ENCODE measurements at places on chromosomes 11 and 22. TPM values are rescaled to one million over a fixed set of nuclear protein-coding genes. Genes with fewer than 3 reads are reported as not detected.

- no peak for DNase-seq
Measured at GRCh38 chr11:47995360-47995769, 15.0 kb downstream of the PTPRJ start.

GRCh38 chr11:31246451-31247165 is 122.9 kb downstream of the DCDC1 start:
- no peak for DNase-seq

Gene GGTLC2
- not detected for total RNA-seq

DNA sequence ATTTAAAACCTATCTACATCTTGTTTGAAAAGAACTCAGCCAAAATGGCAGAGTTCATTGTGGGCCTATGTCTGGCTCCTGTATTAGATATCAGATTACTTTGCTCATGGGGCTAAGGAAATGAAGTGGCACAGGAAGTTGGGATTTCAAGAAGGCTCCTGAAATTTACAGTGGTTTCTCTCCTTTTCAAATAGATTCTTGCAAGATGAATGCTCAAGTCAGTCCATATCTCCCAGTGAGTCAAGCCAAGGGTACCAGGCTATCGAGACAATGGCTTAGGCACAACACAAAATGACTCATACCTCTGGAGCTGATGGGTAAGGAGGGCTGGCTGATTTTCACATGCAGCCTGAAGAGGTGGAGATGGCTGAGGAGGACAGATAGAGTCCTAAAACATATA is 24.1 kb upstream of the APOA1 start:
- DNase-seq: no peak

DNA sequence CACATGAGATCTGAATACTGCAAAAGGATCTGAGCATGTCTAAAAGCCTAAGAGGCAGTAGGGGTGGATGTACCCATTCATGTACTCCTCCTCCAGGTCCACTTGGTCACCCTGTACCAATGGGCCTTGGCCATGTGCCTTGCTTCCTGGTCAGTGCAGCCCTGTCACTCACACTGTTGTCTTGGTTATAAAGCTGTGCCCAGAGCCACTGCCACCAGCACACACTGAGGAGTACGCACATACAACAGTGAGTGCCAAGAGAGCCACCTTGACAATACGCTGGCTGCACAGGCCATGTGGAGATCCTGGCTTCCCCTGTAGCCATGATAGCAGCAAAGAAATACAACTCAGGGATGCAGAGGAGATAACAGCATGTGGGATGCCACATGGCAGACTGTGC is 96.4 kb upstream of the LDLRAD3 start:
- DNase-seq: no peak

Gene NXPE2
- total RNA-seq: not detected

Gene PYGM
- total RNA-seq: 1.8 TPM

DNA sequence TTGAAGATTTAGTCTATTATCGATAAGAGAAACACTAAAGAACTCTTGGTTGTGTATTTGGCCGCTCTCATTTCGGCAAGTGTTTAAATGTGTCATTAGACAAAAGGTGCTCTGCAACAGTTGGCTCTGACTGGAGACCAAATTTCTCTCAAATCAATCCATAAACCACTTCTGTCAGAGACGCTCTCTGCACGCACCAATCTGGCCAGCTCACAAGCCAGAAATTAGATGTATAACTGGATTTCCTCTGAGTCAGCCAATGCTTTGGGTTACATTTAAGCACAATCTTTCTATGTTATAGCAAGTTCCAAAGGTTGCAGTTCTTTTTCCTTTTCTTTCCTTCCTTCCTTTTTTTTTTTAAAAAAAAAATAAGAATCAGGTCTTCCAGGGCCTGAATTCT is 17.6 kb upstream of the PARVA start:
- no peak for DNase-seq

DNA sequence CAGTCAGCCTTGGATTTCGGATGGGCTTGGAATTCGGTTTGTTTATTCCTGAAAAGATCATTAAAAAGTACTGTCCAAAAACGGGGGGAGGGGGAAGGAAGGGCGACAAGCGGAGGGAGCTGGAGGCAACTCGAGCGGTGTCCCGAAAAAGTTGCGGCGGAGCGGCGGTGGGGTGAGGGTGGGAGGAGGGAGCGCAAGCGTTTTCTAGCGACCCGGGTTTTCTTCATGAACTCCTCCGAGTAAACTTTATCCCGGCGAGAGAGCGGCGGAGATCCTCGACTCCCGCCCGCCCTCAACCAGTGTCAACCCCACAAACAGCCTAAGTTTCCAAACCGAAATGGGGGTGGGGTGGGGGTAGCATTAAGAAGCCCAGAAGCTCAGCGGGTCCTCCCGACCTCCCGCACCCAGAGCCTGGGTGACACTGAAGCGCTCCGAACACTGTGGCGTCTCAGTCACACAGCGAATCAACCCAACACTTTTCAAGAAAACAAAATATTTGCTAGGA is 133.0 kb upstream of the C11orf58 start:
- no peak for DNase-seq

Gene KRTAP5-10
- total RNA-seq: not detected

- DNase-seq: no peak
Measured at GRCh38 chr11:57458060-57458409, 2.3 kb upstream of the RTN4RL2 start.

DNA sequence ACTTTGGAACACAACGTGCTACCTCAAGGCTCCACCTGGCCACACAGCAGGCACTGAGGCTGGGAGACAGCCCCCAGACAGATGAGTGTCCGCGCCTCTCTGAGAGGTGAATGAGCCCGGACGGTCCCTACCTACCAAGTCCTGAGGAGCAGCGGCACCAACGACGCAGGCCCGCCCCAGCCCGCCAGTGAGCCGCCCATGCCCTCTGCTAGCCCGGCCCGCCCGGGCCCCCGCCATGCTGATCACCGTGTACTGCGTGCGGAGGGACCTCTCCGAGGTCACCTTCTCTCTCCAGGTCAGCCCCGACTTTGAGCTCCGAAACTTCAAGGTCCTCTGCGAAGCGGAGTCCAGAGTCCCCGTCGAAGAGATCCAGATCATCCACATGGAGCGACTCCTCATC is at the start of gene DDI1:
TSS of gene DDI1 (plus strand) at position 53 of the 400 bp plus-strand sequence. CDS start at position 236, 183 bp downstream.
- no peak for DNase-seq

- DNase-seq: no peak
Measured at GRCh38 chr11:16902182-16902581, 112.0 kb downstream of the PLEKHA7 start.

DNA sequence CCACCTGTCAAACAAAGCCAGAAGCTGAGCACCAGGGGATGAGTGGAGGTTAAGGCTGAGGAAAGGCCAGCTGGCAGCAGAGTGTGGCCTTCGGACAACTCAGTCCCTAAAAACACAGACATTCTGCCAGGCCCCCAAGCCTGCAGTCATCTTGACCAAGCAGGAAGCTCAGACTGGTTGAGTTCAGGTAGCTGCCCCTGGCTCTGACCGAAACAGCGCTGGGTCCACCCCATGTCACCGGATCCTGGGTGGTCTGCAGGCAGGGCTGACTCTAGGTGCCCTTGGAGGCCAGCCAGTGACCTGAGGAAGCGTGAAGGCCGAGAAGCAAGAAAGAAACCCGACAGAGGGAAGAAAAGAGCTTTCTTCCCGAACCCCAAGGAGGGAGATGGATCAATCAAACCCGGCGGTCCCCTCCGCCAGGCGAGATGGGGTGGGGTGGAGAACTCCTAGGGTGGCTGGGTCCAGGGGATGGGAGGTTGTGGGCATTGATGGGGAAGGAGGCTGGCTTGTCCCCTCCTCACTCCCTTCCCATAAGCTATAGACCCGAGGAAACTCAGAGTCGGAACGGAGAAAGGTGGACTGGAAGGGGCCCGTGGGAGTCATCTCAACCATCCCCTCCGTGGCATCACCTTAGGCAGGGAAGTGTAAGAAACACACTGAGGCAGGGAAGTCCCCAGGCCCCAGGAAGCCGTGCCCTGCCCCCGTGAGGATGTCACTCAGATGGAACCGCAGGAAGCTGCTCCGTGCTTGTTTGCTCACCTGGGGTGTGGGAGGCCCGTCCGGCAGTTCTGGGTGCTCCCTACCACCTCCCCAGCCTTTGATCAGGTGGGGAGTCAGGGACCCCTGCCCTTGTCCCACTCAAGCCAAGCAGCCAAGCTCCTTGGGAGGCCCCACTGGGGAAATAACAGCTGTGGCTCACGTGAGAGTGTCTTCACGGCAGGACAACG is 11.7 kb downstream of the CXCR5 start:
- DNase-seq: no peak

GRCh38 chr22:46678003-46678657 is 57.9 kb downstream of the GRAMD4 start:
- DNase-seq: no peak

GRCh38 chr11:130146796-130147195 is 12.8 kb upstream of the ST14 start:
- peak; percentile 20 for DNase-seq

DNA sequence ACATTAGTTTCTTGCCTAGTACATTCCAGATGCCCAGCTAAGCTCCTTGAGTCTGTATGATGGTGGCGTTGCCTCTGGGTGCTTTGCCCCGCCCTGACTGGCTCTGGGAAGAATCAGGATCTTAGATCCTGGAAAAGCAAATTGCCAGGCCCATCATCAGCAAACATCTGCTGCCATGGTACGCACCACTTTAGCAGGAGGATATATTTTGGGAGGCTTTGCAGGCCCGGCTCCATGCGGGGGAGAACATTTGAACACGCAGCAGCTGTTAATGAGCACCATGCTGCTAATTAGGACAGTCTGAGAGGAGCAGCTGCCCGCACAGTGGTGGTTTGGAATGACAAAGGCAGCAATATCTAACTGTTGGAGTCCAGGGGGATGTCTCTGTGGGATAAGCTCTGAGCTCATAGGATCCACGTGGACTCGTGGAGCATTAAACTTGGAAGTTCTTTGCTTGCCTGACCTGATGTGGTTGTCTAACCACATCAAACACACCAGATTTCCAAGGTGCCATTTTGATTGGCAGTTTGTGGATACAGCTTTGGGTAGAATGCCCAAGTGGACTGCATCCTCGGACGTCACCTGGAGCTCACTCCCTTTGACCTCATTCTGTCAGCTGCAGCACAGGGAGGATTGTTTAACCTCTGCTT is 217.0 kb upstream of the ZBED5 start:
- no peak for DNase-seq

Gene ELF5
- not detected for total RNA-seq

Gene FOSL1
- total RNA-seq: 58.3 TPM

Gene RTN4R
- total RNA-seq: 0.55 TPM

Gene FAM111A
- 18.6 TPM for total RNA-seq

- peak; percentile 1 for DNase-seq
Measured at GRCh38 chr11:118834427-118835028, 43.6 kb upstream of the DDX6 start.

DNA sequence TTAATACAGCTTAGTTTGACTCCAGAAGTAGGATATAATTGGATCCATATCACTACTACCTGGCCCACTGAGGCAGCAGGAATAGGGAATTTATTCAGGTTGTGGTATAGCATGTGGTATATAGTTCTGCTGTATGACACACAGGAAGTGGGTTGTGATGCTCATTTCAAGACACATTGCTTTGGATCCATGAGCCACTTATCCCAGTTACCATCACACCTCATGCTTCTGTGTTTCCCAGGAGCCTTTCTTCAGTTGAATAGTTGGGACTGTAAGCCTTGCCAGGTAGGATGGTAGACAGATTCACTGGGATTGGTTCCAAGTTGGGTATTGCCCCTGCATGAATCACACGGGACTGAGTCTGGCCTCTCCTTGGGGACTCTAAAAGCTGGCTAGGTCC is 9.9 kb upstream of the SLC37A2 start:
- DNase-seq: no peak

Gene SF3A1
- 119 TPM for total RNA-seq

Gene NRXN2
- total RNA-seq: 8.8 TPM

DNA sequence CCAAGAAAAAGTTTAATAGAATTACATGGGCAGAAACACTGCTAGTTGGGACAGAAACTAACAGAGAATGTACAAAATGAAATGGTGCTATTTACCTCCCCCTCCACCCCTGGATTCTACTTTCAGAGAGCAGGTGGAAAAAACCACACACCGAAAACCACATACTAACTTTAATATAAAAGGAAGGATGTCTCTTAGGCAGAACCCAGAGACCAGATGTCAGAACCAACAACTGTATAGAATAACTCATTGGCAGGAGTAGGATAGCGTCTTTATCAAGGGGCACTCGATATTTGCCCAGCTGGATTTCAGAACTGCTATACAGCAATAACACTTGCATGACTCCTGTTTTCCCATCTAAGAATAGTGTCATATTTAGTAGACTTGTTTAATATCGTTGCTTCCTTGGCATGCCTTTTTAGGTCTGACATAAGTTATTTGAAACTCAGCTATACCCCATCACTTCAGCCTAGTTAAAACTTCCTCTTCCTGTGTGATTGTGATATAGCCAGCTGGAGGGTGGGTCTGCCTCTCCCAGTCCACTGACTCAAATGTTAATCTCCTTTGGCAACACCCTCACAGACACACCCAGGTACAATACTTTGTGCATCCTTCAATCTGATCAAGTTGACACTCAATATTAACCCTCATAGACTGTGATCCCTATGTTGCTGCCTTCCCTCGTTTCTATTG is 1.2 kb downstream of the SLC22A25 start:
- DNase-seq: no peak

Gene DDI1
- not detected for total RNA-seq

Gene MS4A3
- total RNA-seq: not detected

GRCh38 chr11:19728436-19728835 is 15.8 kb downstream of the NAV2 start:
- no peak for DNase-seq

GRCh38 chr22:30405731-30406130 is 8.9 kb downstream of the SEC14L2 start:
- no peak for DNase-seq

DNA sequence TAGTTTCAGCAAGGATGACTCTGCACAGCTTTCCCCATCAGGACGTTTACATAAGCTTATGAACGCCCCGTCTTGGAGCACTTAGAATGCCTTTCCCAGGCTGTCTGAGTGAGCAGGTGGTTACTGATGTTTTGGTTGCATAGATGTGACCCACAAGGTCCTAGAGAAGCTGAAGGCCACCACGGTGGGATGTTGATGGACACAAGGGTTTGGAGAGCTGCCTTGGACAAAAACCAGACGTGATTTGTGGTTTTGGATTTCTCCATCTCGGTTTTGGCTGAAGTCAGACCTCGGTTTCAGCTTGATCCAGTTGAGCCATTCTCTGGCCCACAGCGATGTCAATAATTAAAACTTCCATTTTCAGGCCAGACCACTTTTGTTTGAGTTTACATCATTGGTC is 151.9 kb downstream of the LDLRAD3 start:
- no peak for DNase-seq

- no peak for DNase-seq
Measured at GRCh38 chr11:122439866-122440810, 215.4 kb upstream of the UBASH3B start.

- no peak for DNase-seq
Measured at GRCh38 chr11:131672191-131672590, 301.8 kb downstream of the NTM start.

GRCh38 chr11:118876286-118876685 is 7.4 kb upstream of the CXCR5 start:
- DNase-seq: no peak

Gene TCN1
- total RNA-seq: not detected

Data from mesenteric fat pad (tissue), 1 donor.